ENCODE measurements at places on chromosomes 5 and 9.

- DNase-seq: no peak
These were observed 90.4 kb upstream of the COL5A1 start for GRCh38 chr9:134551176-134551575.

GRCh38 chr9:112245126-112245525, 70.0 kb upstream of the SUSD1 start:
- no peak for DNase-seq

GRCh38 chr9:92978345-92978875, 31.1 kb downstream of the FGD3 start:
- DNase-seq: no peak

DNA sequence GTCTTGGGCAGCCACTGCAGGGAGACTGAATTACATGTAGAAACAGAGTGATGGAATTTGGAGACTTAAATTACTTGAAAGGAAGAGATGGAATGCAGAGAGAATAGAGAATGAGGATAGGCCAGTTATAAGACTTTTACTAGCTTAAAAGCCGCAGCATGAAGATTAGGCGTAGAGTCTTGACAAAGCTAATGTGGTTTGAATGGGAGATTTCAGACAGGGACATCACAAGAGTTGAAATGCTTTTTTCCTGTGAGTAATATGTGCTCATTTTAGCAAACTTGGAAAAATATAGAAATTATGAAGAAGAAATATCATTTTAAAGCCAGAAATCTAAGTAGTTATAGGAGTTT, 7.5 kb downstream of the CENPP start:
- DNase-seq: no peak

DNA sequence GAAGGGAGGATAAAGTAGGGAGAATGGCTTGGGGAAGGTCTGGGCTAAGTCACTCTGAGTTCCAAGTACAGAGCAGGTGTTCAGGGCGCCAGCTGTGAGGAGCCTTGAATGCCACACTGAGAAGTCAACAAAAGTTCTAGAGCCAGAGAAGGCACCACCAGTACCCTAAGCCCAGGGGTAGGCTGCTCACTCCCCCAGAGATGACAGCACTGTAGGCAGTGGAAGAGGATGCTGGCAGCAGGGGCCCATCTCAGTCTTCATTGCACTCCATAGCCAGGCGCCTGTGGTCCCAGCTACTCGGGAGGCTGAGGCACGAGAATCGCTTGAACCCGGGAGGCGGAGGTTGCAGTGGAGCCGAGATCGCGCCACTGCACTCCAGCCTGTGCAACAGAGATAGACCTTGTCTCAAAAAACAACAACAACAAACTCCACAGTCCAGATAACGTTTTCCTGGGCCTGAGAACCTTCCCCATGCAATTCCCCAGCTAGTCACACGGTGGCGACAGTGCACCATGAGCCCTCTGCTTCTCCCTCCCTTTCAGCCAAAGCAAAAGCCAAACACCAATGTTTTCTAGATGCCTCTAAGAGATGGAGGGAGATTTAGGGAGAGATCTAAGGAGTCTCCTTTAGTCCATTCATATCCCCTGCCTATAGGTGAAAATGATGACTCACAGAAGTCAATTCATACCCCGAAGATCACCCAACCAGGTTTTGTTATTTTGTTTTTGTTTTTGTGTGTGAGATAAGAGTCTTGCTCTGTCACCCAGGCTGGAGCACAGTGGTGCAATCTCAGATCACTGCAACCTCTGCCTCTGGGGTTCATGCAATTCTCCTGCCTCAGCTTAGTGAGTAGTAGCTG, 19.8 kb upstream of the NSD1 start:
- DNase-seq: no peak

- DNase-seq: no peak
These were observed 36.0 kb downstream of the POC5 start for GRCh38 chr5:75681125-75681830.

GRCh38 chr5:31214229-31214628, 20.7 kb downstream of the CDH6 start:
- DNase-seq: no peak

GRCh38 chr5:1281038-1281882, 13.6 kb downstream of the TERT start:
- DNase-seq: no peak

GRCh38 chr5:10475931-10476676, 34.4 kb downstream of the ROPN1L start:
- DNase-seq: no peak

DNA sequence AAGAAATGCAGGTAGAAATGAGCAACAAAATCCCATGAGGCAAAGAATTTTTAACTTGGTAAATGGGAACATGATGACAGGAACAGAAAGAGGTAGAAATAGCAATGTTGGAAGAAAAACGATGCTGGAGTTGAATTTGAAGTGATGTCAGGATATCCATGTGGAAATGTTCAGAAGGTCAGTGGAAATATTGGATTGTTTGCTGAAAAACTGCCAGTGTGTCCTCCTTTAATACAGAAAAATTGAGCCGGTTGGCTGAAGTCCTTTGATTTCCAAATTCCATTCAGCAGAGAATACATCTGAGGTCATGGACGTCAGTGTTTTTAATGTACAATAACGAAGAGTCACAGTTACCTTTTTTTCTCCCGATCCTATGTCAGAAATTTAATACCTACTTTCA, 110.0 kb upstream of the DMAC1 start:
- no peak for DNase-seq

DNA sequence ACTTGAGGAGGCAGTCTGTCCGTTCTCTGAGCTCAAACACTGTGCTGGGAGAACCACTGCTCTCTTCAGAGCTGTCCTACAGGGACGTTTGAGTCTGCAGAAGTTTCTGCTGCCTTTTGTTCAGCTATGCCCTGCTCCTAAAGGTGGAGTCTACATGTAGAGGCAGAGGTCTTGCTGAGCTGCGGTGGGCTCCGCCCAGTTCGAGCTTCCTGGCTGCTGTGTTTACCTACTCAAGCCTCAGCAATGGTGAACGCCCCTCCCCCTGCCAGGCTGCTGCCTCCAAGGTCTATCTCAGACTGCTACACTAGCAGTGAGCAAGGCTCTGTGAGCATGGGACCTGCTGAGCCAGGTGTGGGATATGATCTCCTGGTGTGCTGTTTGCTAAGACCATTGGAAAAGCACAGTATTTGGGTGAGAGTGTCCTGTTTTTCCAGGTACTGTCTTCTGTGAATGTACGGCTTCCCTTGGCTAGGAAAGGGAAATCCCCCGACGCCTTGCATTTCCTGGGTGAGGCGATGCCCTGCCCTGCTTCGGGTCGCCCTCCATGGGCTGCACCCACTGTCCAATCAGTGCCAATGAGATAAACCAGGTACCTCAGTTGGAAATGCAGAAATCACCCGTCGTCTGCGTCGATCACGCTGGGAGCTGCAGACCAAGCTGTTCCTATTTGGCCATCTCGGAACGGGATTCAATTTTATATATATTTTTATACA, 58.5 kb downstream of the CNTRL start:
- DNase-seq: no peak

Measured in NCI-H2081 treated with DMSO at 0.1 percent for 48 hours (cell line).